NB4 (cell line): ENCODE measurements at places on chromosomes 2 and 18.

- peak; percentile 82 for DNase-seq
These were observed 59.3 kb downstream of the EMILIN2 start for GRCh38 chr18:2905854-2906703.

- DNase-seq, result peak; percentile 44
These were observed 142.1 kb downstream of the GFPT1 start for GRCh38 chr2:69244882-69245281.

GRCh38 chr2:232750135-232750671 is 26.2 kb downstream of the KCNJ13 start:
- DNase-seq, result no peak

DNA sequence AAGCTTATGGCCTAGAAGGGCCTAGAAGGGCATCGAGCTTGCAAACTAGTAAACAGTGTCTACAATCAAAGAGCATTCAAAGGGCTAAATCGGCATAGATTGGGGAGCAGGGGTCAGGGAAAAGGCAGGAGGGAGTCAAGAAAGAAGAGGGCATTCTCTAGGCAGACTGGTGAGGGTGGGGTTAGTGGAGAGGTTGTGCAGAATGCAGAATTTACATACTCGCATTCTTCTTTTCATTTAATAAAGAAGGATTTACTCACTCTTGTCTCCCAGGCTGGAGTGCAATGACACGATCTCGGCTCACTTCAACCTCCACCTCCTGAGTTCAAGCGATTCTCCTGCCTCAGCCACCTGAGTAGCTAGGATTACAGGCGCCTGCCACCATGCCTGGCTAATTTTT is 110.7 kb downstream of the TRIM43 start:
- no peak for DNase-seq

GRCh38 chr18:9838144-9838877 is 47.5 kb upstream of the TXNDC2 start:
- no peak for DNase-seq

DNA sequence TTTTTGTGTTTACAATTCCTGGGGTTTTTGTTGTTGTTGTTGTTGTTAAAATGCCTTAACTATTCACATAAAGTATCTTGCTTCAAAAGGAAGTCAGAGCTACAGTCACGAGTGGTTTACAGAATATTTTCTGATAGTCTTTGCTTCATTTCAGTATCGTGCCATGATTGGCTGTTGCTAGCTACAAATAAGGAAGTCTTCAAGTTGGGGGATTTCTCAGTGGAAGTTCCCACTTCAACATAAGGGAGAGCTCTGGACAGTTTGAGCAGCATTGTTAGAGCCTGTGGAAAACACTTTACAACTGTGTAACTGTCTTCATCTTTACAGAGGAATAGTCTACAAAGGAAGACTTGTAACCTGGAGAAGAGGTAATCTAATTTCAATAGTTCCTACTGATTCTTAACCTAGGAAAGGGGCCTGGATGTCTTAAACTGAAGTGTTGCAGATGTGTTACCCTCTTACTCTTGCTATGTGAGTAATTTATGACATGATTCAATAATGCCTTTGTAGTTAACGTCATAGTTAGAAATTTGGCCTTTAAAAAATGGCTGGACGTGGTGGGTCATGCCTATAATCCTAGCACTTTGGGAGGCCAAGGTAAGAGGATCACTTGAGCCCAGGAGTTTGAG is 23.4 kb upstream of the TANK start:
- DNase-seq, result peak; percentile 87

- no peak for DNase-seq
These were observed 11.7 kb upstream of the NAPG start for GRCh38 chr18:10514082-10514481.

- DNase-seq, result no peak
These were observed 229.0 kb downstream of the MREG start for GRCh38 chr2:215784371-215784783.

- no peak for DNase-seq
These were observed 160.3 kb downstream of the SEPTIN10 start for GRCh38 chr2:109453371-109453995.

DNA sequence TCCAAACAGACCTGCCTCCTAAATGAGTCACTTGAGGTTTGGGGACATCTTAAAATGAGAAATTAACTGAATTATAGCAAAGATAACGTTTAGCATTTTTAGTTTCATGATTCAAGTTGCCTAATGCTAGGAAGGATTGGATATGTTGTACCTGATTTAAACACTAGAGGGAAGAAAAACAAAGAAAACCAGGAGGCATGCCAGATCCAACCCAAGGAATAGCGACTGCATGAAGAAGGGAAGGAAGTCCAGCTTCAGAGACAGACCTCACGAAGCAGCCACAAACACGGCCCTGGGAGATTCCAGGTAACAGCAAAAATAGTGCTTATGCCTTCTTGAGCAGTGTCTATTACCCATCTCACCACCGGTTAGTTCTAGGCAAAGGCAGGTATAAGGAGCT is 499.9 kb upstream of the SPHKAP start:
- peak; percentile 11 for DNase-seq

GRCh38 chr18:56934131-56934530 is 212.8 kb upstream of the BOD1L2 start:
- DNase-seq, result no peak

GRCh38 chr18:79915161-79916127 is 36.0 kb downstream of the SLC66A2 start:
- no peak for DNase-seq

DNA sequence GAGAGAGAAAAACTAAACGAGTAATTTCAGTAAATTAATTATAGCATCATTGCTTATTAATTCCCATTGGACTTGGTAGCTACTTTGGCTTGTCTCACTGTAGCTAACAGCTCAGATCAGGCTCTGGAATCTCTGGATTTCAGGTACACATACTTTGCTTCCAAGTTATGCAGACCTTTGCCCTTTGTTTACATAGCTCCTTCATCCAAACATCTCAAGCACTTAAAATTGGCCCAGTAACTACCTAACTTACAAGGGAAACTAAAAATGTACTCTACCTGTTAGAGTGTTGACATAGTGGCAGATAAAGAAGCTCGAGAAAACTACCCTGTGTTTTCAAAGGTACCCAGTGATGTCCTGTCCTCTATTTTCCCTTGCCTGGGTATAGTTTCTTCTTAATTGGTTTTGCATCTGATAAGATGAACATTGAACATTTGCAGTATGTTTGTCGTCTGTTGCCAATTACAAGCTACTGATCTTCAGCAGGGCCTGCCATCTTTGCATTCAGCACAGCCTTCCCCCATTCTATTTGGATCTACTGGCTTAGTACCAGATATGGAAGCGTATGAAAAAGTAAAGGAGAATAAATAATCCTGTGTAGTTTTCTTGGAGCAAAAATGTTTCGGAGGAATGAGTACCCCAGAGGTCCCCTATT is 601.5 kb upstream of the FANCL start:
- DNase-seq, result no peak

DNA sequence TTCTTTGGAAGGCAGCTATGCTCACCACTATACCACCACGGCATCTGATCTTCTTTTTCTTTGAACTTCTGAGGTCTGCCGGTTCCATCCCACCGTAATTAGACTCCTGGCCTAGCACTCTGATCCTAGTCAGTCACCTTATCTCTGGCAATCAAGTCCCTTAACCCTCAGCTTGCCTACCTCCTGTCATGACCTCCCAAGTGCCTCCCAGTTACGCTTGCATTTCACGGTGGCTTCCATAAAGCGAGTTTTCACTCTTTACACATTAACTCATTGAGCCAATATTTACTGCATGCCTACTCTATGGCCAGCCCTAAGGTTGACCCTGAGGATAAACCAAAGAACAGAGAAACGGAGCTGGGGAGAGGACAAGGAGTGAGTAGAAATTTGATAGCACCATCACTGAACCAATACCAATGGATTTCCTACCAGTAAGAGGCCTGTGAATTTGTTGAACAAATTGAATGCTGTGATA is 37.8 kb upstream of the TMEM182 start:
- no peak for DNase-seq

- no peak for DNase-seq
These were observed 72.3 kb downstream of the FMNL2 start for GRCh38 chr2:152407204-152407721.

GRCh38 chr2:127220102-127220767 is at the start of gene CYP27C1:
Gene CYP27C1, minus strand, starts transcription at chr2:127220299. Its CDS starts 29 bp downstream, at chr2:127220270.
- peak; percentile 54 for DNase-seq

DNA sequence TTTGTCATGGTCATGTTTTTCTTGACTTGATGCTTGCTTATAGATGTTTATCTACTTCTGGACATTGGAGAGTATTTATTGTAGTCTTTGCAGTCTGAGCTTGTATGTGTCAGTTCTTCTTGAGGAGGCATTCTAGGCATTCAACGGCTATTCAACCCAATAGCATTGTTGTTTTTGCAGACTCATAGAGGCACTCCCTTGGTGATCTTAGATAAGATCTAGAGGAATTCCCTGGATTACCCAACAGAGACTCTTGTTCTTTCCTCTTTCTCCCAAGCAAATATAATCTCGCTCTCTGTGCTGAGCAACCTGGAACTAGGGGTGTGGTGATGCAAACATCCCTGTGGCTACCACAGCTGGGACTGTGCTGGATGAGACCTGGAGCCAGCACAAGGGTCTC is 40.4 kb downstream of the SYT4 start:
- DNase-seq, result no peak

DNA sequence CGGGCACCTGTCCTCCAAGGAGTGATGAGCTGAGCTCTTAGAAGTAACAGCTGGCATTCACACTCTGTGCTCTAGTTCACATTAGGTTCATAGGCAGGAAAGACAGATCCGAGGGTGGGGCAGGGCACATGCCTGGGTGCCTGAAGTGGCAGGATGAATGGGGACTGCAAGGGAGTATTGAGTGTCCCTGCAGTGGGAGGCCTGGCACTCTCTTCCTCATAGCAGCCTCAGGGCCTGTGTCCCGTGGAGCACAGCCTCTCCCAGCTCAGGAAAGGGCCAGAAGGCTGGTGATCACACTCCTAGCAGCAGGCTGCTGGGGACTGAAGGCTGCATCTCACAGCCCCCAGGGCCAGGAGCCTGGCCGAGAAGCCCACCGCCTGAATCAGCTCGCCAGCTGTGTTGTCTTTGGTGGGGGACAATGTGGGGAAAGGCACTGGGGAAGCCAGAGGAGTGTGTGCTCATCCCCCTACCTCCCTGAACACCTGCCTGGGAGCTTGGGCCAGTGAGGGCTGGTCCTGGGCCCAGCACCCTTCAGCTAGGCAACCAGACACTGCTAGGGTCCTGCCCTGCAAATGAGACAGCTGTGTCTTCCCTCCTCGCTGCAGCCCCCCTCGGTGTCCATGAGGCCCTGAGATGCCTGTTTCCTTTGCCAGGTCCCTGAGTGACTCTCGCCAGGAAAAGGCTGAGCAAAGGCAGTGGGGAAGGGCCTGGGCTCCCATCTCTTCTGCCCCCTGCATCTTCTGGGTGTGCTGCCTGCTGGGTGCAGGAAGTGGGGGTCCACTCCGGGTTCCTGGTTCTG is 48.2 kb upstream of the HS6ST1 start:
- DNase-seq, result no peak

GRCh38 chr2:128279786-128280157 is 38.9 kb downstream of the HS6ST1 start:
- DNase-seq, result no peak

- DNase-seq, result no peak
These were observed 102.2 kb downstream of the PTGR3 start for GRCh38 chr18:75106746-75107145.

DNA sequence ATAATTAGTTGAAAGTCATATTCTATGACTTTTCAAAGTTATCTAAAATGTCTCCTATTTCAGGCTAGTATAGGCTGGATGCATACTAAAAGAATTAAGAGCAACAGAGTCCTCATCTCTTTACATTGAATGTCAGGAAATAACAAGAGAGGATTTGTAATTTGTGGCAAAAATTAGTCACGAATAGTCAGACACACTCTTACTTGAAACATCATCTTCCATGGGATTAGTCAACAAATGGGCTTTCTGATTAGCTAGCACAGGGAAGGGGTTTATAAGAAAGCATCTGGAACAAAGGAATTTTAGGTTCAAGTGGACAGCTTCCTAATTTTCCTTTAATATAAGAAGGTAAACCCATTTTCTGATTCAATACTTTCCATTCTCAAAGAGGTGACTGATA is 330.3 kb upstream of the MEX3C start:
- DNase-seq, result no peak

- no peak for DNase-seq
These were observed 354.9 kb downstream of the PTPRM start for GRCh38 chr18:7921938-7922587.

DNA sequence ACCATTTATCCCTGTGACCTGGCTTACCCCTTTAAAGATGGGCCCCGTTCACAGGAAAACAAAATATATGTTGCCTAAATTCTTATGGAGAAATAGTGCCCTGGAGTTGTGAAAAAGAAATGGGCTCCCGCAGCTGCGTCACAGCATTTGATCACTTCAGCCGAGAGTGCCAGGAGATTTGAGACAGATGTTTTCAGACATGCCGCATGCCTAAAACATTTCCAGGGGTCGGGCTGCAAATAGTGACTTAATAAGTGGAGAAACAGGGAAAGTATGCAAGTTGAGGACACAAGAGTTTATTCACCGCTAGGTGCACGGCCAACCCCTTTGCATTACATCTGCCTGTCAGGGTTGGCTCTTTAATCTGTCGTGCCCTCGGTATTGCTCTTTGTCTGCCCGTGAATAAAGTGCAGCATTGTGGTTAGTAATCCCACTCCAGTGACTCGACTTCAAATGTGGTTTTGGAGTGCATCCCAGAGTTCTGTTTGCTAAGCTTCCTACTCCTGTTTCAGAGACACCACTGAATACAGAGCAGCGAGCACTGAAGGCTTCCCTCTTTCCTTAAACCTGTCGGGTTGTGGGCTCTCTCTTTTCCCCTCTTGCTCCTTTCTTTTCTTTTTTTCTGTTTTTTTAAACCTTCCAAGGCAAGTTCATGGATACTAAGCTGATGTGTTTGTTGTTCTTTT is 187.5 kb downstream of the LTBP1 start:
- DNase-seq, result no peak

GRCh38 chr18:47968721-47969120 is 38.3 kb upstream of the SMAD2 start:
- no peak for DNase-seq

- DNase-seq, result no peak
These were observed 169.0 kb downstream of the LTBP1 start for GRCh38 chr2:33115728-33116127.

GRCh38 chr2:241069821-241070281 is 32.2 kb downstream of the MTERF4 start:
- DNase-seq, result no peak

DNA sequence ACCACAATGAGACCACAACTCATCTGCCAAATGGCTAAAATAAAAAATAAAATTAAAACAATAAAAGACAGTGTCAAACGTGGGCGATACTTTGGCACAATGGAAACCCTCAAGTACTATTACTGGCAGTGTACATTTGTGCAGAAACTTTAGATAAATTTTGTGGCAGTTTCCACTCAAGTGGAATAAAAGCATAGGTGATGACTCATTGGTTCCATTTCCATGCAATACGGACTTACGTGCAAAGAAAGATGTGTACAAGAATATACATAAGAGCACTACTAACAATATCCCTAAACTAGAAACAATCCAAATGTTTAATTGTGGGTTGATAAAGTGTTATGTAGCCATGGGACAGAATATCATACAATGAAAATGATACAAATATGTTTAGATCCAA is 259.0 kb upstream of the HNMT start:
- DNase-seq, result peak; percentile 28
